H54 (cell line): ENCODE measurements at places on chromosomes 2 and 18.

DNA sequence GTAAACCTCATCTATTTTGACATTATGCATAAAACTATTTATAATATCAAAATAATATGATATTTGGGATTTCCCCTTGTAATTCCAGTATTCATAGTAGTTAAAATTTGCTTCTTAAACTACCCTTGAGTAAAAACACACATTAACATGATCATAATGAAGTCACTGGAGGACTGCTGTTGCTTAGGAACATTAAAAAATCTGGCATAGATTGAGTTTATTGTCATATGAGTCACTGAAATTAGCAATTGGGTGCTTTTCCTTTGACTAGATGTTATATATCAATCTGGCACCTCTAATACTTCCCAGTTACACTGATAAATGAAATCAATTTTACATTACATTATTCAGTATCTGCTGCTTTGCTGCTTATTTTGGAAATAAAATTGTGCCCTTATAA lies 57.0 kb upstream of the ZC3H15 start:
- DNase-seq, result no peak

GRCh38 chr2:176599796-176600485 lies 330.7 kb downstream of the MTX2 start:
- DNase-seq, result no peak

DNA sequence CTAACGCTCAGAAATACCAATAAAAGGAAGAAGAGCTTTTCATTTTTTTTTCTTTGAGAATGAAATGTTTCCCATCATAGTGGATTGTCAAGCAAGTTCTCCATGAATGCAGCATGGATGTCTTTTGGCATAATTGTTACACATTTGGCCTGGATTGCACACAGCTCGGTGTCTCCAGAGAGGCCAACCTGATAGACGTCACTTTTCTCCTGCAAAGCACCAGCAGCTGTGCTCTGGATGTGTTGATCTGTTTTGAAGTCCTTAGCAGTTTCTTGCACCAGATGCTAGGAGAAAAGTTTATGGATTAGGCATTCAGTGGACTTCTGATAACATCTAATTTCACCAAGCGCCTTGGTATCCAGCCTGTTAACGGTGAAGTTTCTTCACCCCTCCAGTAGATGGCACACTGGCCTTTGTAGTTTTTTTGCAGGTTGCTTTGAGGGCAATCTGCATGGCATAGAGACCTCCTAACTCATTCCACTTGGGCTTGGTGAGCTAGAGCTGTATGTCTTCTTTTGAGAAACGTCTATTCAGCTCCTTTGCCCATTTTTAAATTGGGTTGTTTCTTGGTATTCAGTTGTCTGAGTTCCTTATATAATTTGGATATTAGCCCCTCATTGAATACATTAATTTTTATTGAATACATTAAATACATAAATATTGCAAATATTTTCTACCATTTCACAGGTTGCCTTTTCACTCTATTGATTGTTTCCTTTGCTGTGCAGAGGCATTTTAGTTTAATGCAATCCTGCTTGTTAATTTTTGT lies 59.7 kb downstream of the PTH2R start:
- DNase-seq, result peak; percentile 3

DNA sequence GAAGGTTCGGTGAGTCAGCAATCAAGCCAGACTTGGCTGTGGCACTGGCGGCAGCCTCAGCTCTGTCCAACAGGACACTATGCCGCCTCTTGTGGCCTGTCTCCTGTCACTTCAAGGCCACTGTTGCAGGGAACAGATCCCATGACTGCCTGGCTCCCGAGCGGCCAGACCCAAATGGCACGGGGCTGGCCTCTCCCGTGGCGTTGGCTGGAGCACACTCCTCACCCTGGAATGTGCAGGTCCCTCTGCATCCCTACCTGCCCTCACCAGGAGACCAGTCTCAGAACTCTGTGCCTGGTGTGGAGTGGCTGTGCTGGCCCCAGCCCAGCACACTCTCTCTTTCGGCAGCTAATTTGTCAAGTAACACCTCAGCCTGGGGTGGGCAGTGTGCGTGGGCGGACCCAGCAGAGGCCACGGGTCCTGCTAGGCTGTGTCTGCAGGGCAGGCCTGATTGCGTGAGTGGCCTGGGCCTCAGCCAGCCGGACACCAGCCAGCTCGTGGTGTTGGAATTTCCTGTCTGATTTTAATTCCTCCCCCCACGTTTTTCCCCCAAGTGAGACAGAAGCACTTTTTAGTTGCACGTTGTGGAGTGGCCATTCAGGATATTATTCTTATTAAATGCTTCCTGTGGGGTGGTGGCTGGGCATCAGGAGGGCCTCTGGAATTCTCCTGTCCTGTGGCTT lies 179.3 kb downstream of the GLI2 start:
- DNase-seq, result peak; percentile 88

DNA sequence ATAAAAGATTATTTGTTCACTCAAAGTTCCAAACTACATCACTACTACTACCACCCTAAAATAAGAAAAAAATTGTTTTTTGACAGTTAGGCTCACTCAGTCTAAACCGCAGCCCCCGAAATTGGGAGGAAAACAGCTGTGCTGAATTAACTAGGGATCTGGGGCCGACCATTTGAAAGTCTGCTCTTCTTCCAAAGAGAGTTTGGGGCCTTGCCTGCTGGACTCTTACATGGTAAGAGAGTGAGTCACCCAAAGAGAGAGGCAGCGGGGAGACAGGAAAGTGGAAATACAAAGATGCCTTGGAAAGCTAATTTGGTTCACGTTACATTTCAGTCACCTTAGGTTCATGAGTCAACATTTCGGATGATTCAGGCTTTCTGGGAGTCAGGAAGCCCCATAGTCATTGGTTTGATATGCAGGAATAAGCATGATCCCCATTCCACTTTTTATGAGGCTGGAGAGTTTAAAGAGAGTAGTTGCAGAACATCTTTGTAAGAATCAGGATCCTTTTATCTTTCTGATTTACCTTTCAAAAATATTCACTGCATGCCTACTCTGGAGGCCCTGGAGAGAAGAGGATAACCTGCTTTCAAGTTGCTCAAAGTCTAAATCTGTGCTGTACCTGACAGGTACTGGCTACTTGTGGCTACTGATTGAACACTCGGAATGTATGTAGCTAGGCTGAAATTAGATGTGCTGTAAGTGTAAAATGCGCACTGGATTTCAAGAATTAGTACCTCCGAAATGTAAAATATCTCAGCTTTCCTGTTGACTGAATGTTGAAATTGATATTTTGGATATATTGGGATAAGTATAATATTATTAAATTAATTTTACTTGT lies 995 bp upstream of the RTN4 start:
- DNase-seq, result peak; percentile 56

GRCh38 chr18:58314284-58314683 lies 270.3 kb downstream of the NEDD4L start:
- DNase-seq, result no peak

GRCh38 chr2:97869722-97870346 lies 125.9 kb downstream of the TMEM131 start:
- DNase-seq, result no peak

- DNase-seq, result no peak
These were observed 74.3 kb upstream of the SLC1A4 start for GRCh38 chr2:64914735-64915509.

DNA sequence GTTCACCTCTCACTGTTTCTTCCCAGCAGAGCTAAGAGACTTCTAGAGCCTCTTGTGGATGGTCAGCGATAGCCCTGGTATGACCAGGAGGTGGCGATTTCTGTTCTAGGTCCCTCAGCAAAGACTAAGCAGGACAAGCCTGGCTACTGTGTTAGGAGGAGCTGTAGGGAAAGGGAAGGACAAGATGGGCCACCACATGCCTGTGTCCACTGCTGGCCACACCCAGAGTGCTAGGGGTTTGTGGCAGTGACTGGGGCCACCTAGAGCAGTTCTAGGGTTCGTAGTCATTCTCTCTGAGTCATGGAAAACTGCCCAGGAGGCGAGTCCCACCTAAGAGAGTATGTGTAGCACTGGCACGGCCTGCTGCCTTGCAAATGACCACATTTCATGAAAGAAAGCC lies 179.4 kb downstream of the ALPK2 start:
- DNase-seq, result peak; percentile 17

DNA sequence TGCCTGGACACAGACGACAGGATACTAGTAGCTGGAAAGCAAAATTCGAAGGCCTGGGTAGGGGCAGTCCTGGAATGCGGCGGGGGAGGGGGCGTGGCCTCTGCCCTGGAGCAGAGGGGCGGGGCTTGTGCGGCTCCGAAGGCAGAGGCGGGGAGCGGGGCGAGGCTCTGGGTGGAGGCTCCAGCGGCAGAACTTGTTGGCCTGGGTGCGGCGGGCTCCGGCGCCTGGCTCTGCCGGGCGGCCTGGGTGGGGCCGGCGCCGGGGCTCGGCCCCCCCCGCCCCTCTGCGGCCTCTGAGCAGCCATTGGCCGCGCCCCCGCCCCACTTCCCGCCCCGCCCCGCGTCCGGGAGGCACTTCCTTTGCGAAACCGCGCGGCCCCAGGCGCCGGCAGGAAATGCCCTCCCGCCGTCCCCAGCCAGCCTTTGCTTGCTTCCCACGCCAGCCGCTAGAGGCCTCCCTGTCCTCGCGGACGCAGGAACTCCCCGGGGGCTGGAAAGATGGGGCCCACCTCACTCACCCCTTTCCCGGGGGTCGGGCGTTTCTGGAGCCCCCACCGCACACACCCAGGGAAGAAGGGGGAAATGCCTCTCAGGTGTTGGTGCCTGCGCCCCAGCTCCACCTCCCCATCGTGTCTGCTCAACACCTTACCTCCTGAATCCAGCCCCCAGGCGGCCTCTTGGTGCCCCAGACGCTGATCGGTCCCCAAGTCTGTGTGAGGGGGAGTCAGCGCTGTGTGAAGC lies 6.7 kb downstream of the CTDSP1 start:
- peak; percentile 95 for DNase-seq

DNA sequence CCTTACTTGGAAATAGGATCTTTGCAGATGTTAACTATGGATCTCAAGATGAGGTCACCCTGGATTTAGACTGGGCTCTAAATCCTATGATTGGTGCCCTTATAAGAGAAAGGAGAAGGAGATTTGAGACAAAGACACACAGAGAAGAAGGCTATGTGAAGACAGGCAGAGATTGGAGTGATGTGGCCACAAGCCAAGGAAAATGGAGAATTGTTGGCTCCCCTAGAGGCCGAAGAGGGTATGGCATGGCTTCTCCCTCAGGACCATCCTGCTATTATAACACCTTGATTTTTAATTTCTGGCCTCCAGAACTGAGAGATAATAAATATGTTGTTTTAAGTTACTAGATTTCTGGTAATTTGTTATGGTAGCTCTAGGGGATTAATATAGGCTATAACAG lies 7.6 kb downstream of the CYBRD1 start:
- no peak for DNase-seq

DNA sequence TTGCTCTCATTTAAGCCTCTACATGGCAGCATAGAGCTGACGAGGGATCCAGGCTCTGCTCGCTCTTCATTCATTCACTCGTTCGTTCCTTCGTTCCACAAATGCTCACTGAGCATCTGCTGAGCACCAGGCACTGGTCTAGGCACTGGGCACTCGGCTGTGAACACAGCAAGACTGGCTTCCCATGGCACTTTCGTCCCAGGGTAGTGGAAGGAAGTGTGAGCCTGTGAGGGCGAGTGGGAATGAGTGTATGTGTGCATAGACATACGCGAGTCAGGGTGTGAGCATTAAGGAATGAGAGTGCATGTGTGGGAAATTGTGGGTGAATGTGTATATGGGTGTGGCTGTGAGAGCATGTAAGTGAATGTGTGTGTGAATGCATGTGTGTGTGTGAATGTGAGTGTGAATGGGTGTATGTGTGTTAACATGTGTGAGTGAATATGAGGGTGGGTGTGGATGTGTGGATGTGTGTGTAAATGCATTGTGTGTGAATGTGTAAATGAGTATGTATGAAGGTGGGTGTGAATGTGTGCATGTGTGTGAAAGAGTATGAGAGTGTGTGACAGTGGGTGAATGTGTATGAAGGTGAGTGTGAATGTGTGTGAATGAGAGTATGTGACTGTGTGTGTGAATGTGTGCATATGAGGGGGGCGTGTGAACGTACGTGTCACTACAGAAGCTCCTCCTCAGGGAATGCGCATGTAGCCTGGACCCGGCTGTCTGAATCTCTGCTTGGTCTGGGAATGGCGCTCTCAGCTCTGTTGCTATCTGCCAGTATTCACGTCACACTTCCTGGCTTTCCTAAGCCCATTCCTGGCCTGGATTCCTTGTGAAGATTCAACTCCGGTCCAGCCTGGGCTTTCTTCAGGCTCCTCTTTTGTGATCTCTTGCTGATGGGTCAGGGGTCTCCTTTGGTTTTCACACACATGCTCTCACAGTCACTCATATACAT lies 28.8 kb downstream of the SNORC start:
- no peak for DNase-seq

GRCh38 chr2:30565851-30566358 lies 118.9 kb downstream of the LCLAT1 start:
- no peak for DNase-seq

GRCh38 chr2:226701052-226701451 lies 98.6 kb downstream of the IRS1 start:
- no peak for DNase-seq

GRCh38 chr2:202763916-202764315 lies 107.7 kb downstream of the ICA1L start:
- DNase-seq, result no peak

DNA sequence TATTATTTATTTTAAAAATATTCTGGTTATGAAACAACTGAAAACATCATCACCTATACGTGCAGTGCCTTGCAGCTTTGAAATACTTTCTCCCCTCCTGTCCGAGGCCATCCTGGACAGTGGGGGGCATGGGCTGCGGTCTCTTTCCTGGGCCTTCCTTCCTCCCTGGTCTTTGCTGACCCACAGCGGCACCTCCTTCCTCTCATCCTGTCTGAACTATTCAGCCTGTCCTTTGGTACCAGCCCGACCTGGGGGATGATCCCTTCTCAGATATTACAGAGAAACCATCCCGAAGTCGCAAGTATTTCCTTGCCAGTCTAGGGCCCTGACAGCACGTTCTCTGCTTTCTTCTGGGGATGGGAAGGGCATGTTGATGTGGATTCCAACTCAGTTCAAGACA lies 736.6 kb upstream of the HS6ST1 start:
- no peak for DNase-seq

- peak; percentile 97 for DNase-seq
These were observed 17.9 kb upstream of the SFXN5 start for GRCh38 chr2:73089270-73090030.

- DNase-seq, result no peak
These were observed 107.4 kb downstream of the ZNF516 start for GRCh38 chr18:76387608-76388007.

DNA sequence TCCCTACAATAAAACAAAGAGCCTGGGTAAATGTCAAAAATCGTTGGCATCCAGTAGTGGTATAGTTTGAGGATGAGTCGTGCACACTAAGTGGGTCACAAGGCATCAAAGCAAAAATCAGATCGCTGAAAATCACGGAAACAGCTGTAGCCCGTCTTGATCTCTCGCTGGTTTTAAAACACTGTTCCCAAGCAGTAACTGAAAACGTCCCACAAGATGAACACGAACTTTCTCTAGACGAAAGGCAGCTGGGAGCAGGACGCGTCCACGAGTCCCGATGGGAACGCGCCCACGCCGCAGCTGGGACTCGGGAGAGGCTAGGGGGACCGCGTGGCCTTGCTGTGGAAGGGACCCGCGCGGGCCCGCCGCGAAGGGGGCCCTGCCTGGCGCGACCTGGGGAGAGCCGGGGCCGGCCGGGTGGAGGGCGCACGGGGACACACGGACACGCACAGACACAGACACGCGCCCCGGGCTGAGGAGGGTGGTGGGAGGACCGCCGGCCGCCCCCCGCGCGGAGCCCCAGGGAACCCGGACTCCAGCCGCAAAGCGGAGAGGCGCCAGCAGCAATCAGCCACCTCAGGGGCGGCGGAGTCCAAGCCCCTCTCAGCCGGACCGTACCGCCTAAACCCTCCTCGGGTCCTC lies 651 bp downstream of the STK17B start:
- DNase-seq, result no peak

GRCh38 chr2:164710837-164711765 lies 89.8 kb upstream of the GRB14 start:
- no peak for DNase-seq
